RCC 7860 (cell line): ENCODE measurements at places on chromosomes 6 and 20.
A peak's percentile ranks its signal among the peaks of the same experiment; 100 is the strongest.

DNA sequence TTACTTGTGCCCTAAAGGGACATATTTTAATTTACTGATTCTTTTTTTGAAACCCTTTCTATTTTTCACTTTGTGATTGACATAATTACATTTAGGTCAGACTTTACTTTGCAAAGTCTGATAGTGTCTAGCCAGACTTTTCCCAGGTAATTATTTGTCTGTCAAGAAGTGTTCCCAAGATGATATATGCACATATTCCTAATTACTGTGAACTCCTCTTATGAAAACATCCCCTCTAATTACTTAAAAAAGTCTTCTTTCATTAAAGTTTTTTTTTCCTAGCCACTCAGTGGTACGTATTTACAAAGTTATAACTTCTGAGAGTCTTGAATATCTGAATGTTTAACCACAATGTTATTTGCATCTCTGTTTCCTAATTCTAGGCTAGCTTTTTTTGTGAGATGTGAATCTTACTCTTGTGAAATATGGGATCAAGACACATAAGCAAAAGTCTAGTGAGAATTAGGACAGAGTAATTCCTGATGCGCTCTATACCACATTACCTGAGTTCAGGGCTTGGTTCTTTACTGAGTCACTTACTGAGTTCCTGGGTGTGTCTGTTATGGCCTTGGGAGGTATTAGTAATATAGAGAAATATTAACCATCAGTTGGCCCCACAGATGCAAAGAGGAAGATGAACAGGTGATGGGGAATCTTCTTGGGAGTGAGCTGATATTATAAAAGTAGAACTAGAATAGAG lies 27.9 kb downstream of the FAM83B start:
- DNase-seq = no peak

DNA sequence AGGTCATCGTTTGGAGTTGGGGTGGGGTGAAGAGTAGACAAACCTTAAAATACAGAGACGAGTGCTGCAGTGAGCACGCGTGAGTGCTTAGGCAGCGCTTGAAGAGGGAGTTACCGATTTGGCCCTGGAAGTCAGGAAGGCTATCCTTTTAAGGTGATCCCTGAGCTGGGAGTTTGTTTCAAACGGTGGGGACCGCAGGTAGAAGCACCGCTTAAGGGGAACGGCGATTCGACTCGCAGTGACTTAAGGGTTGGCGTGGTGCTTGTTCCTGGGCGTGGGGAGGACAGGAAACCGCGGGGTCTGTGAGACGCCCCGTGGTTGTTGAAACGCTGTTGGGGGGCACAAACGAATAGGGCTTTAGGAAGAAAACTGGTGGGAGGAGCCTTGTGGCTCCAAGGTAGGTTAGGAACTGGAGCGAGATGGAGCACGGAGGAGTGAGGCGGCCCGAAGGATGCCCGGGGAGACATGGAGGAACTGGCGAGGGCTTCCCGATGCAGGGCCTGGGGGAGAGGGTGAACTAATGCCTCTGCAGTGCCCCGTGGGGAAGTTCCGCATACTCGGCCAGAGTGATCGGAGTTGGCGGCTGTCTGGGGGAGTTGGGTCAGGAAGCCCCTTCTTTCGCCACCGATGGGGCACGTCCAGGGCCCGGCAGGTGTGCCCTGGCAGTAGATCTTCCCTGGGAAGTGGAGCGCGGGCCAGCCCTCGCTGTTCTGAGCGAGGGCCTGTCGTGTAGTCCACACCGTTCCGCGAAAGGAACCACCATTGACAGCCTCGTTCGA lies 1.3 kb upstream of the CDYL start:
- DNase-seq = no peak

GRCh38 chr6:104788400-104788799 lies 71.3 kb downstream of the HACE1 start:
- DNase-seq = no peak

GRCh38 chr20:32110173-32110704 lies 725 bp downstream of the TM9SF4 start:
- no peak for DNase-seq

DNA sequence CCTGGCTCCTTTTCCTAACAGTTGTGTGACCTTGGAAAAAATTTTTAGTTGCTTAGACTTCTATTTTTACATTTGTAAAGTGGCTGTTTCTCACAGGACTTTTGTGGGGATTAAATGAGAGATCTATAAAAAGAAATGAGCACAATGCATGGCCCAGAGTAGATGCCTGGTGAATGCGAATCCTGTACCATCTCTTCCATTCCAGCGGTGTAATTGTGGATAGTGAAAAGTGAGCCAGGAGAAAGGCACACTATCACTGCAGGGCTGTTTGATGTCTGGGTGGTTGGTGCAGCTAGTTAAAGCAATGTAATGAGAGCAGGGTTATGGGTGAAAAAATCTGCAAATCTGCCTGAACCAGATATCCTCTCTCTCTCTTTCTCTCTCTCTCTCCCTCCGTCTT lies 347.5 kb upstream of the CITED2 start:
- no peak for DNase-seq

- DNase-seq = no peak
These were observed 90.5 kb downstream of the PRND start for GRCh38 chr20:4812216-4812615.

DNA sequence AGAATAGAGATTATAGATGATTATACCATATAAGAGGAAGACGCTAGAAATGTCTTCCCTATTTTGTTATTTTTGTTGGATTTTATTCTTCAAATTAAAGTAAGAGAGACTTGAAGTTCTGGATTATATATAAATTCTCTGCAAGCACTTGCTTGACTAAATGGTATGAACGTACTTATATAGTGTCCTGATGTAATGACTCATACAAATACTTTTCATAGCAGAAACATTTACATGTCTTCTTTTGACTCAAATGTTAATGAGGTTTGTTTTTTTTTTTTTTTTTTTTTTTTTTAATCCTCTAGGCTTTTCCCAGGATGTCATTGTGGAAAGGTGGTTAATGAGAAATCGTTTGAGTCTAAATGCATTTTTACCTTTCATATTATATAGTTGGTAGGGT lies 55.0 kb downstream of the PDE7B start:
- no peak for DNase-seq

GRCh38 chr6:119079283-119079809 lies 882 bp upstream of the FAM184A start:
- no peak for DNase-seq

DNA sequence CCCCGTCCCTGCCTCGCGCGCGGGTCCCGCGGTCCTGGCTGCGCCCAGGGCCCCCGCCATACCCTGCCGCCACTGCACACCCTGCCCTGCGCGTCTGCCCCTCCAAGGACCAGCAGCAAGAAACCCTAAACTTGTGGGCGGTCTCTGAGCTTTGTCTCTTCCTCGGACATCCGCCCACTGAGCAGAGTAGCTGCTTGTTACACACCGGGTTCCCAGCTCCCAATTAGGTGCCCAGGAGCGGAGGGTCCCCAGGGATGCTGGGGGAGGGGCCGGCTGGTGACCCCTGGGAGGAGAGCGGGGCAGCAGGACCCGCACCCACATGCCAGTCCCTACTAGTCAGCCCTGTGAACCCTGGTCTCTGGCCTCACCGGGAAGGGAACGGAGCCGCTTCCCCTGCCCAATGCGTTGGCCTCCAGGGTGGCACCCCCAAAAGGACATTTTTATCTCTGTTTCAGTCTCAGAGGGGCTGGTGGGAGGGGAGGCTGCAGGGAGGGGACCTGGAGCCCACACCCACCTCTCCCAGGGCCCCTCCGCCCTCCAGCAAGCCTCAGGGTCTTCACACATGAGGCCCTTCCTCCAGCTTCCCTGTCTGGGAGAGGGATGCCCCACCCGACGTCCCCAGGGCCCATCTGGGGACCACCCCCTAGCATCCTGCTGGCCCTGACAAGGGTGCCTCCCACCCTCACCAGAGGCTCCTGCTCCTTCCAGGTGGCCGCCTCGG lies 10.5 kb downstream of the STMN3 start:
- no peak for DNase-seq

DNA sequence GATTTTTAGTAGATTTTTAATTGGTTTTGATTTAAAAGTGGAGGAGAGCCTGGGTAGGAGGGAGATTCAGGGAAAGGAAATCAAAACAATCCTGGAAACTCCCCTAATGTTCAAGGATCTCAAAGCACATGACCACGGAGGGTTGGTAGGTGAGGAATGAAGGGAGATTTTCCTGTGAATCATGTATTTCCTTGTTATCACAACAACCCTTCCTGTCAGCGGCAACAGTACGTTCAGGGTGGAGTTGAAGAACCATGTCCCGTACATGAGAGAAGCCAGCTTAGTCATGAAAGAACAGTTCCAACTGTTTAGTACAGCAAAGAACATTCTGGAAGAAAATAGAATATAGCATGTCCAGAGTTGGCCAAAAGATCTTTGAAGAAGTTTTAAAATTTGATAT lies 79.4 kb upstream of the SCAF8 start:
- peak; percentile 71 for DNase-seq

DNA sequence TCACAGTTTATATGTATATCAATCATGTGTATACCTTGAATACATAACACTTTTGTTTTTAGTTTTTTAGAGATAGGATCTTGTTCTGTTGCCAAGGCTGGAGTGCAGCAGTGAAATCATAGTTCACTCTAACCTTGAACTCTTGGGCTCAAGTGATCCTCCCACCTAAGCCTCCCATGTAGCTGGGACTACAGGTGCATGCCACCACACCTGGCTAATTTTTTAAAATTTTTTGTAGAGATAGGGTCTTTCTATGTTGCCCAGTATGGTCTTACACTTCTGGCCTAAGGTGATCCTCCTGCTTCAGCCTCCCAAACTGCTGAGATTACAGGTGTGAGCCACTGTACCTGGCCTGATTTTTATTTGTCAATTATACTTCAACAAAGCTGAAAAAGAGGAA lies 69.9 kb downstream of the SYCP2L start:
- no peak for DNase-seq

- no peak for DNase-seq
These were observed 47.2 kb downstream of the FAM209B start for GRCh38 chr20:56580226-56580625.

- DNase-seq = no peak
These were observed 40.7 kb upstream of the KIF16B start for GRCh38 chr20:16613954-16614353.

DNA sequence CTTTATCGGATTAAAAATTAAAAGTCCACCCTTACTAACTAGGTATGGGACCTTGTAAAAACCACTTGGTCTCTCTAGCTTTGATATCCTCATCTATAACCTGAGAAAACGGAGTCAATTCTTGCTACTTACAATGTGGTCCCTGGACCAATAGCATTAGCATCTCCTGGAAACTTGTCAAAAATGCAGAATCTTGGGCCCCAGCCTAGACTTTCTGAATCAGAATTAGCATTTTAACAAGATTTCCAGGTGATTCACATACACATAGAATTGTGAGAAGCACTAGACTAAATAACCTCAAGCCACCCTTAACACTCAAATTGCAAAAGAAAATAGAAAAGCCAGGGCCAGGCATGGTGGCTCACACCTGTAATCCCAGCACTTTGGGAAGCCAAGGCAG lies 96.6 kb downstream of the RNGTT start:
- no peak for DNase-seq

DNA sequence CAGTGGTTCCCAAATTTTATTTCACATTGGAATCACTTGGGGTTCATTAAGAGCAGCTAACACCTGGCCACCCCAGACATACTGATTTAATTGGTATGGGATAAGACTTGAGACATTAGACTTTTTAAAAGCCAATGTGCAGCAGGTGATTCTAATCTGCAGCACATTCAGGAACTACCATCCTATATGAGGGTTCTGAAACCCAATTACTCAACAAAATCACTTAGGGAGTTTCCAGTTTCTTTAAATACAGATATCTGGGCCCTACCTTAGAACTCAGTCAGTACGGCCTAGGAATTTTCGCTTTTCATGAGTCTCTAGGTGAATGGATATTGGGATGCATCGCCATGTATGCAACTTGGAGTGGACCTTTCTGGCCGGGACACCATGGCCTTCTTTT lies 24.0 kb upstream of the L3MBTL3 start:
- DNase-seq = no peak

GRCh38 chr6:39416026-39416425 lies 93.5 kb upstream of the KCNK16 start:
- no peak for DNase-seq
